Stimulated activated CD4-positive, alpha-beta T cell treated with anti-CD3 and anti-CD28 coated beads, Interleukin-15, amount 100 ng/mL, for 1 hour (primary cell): ENCODE measurements at places on chromosomes 6 and 20.

DNA sequence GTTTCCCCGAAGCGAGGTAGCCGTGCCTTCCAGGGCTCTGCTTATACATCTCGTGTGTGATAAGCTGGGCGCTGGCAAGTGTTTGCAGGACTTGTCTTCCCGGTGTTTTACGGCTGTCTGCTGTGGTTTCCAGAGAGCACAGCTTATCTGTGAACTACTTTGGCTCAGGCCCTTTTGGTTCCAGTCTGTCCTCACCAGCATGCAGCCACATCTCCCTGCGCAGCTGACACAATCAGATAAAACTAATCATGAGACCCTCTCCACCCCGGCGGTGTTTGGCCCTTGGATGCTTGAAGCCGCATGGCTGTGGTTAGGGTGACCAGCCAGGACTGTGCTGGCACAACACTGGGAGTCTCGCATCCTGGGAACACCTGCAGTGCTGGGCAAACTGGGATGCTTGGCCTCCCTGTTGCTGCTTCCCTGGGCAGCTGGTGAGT lies 241.8 kb upstream of the FOXQ1 start:
- no peak for DNase-seq

DNA sequence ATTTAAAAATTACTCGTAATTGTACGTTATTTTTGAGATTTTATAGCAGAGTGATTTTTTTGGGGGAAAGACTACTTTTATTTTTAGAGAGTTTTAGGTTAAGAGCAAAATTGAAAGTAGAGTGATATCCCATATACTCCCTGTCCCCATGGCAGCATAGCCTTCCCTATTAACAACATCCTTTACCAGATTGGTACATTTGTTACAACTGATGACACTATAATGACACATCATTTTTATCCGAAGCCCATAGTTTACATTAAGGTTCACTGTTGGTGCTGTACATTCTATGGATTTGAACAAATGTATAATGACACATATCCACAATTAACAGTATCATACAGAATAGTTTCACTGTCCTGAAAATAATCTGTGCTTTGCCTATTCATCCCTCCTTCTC lies 1126.4 kb upstream of the CITED2 start:
- no peak for DNase-seq

DNA sequence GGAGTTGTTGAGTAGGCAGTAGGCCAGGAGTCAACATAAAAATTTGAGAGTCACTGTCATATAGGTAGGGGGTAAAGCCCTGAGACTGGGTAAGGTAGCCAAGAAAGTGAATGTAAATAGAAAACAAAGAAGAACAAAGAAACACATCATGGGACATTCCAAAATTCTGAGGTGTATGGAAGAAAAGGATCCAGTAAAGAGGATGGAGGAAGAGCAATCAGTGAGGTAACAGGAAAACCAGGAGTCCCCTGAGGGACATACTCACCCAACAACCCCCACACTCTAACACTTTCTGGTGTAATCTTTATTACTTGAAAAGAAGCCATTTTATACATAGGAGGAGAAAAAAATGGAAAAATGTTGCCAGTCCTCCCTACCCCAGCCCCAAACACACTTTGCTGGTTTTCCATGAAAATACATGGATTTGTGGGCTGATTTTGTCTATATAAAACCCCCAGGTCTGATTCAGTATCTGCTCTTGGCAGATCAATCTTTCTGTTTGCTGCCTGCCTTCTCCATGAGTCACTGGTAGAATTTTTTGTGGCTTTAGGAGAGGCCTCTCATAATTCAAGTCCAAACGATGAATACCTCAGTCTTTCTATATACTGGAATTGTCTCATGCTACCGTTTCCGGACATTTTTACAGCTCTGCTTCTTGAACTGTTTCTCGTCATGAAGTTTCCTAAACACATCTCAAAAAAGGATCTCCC lies 271.4 kb upstream of the MAN1A1 start:
- no peak for DNase-seq

DNA sequence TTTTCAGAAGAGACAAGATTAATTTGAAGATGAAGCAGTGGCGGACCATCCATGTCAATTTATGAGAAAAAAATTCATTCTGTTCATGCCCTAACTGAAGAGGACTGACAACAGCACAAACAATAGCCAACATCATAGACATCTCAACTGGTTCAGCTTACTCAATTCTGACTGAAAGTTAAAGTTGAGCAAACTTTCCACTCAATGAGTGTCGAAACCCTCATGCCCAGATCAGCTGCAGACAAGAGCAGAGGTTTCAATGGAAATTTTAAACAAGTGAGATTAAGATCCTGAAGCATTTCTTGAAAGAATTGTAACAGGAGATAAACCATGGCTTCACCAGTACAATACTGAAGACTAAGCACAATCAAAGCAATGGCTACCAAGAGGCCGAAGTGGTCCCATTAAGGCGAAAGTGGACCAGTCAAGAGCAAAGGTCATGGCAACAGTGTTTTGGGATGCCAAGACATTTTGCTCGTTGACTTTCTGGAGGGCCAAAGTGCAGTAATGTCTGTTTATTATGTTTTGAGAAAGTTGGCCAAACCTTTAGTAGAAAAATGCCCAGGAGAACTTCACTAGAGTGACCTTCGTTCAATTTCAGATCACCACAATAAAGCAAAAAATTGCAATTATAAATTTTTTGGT lies 6.1 kb upstream of the SFT2D1 start:
- DNase-seq = no peak

DNA sequence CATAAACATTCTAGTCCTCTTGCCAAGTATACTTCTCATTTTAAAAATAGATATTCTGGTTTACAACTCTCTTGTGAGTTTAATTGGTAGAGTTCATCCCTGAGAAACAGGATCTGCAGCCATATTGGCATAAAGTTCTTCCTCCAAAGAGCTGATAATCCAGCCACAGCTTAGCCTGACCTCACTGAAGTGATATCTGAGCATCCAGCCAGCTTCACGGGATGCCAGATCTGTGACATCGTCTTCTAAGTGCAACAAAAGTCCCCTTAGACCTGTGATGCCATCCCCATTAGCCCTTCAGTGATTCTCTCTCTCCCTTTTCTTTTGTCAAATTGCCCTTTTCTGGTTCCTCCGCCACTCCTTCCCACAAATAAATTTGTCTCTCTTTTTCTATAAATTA lies 180.6 kb upstream of the STXBP5 start:
- DNase-seq = no peak

DNA sequence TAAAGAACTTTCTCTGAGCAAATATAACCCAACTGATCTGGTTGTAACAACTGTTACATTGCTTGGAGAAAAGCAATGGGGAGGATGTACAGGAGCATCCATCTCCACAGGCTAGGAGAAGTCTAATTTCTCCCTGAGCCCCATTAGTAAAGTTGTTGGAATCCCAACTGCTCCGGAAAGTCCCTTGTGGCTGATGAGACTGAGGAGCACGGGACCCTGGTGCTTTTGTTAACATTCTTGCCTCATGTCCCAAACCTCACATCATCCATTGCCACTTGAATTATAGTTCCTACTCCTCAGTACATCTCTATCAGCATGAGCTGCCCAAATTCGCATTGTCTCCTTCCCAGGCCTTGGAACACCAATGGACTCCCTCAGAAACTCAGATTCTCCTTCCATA lies 260.6 kb upstream of the BMP2 start:
- DNase-seq = no peak

DNA sequence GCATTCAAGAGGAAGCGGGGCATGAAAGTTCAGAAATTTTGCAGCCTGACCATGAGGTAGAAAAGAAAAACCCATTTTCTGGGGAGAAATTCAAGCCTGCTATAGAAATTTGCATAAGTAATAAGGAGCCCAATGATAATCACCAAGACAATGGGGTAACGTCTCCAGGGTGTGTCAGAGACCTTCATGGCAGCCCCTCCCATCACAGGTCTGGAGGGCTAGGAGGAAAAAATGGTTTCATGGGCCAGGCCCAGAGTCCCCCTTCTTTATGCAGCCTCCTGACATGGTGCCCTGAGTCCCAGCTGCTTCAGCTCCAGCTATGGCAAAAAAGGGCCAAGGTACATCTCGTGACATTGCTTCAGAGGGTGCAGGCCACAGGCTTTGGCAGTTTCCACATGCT lies 618.5 kb downstream of the EYS start:
- no peak for DNase-seq
